Dorsolateral prefrontal cortex (tissue), 122 donors: ENCODE measurements at places on chromosomes 4 and X.

DNA sequence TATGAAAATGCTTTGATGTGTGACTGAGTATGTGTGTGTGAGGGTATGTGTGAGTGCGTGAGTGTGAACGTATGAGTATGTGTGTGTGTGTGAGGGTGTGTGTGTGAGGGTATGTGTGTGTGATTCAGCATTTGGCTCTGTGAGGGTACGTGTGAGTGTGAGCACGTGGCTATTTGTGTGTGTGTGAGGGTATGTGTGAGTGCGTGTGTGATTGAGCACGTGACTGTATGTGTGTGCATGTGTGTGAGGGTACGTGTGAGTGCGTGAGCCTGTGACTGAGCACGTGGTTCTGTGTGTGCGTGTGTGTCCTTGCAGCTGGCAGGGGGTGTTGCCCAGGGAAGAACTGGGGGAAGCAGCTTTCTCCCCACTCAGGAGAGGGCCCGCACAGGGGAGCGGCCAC, 16.1 kb upstream of the PPP2R3B start:
- no peak for DNase-seq

GRCh38 chr4:10063544-10064300, 42.4 kb upstream of the SLC2A9 start:
- DNase-seq, result peak; percentile 57

DNA sequence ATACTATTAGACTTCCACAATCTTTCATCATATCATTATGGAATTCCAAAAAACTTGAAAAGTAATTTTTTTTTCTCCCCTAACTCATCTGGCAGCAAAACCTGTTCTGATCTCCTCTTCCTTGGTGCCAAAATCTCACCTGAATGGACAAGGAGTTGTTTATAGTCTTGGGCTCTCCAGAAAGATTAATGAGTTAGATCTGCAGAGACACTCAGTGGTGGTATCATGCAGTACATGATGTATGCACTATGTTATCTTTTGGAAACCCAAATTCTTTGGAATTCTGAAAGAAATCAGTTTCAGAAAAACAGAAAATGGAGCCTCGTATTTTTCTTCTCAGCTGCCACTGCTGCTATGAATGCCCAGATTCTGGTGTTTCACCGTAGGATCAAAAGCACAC, 11.7 kb downstream of the GPM6B start:
- DNase-seq, result no peak

DNA sequence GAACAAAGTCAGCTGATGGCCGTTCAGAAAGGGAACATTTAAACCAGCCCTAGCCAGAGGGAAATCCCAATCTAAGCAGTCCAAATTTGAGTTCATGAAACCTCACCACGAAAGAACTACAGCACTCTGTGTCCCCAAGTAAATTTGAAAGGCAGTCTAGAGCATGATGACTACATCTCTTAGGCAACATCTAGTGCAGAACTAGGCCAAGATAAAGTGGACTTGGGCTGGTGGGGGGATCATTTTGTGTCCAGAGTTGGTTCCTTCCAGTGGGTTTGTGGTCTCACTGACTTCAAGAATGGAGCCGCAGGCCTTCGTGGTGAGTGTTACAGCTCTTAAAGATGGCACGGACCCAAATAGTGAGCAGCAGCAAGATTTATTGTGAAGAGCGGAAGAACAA, 64.9 kb downstream of the KLHL4 start:
- no peak for DNase-seq

- DNase-seq, result no peak
These were observed 200.9 kb downstream of the DHRSX start for GRCh38 chrX:2299871-2300270.
